ENCODE measurements at places on chromosomes 2 and 18.

- no peak for DNase-seq
These were observed 35.7 kb downstream of the ACVR1C start for GRCh38 chr2:157592948-157593347.

- no peak for DNase-seq
These were observed 975.1 kb downstream of the BCL11A start for GRCh38 chr2:59578349-59578748.

DNA sequence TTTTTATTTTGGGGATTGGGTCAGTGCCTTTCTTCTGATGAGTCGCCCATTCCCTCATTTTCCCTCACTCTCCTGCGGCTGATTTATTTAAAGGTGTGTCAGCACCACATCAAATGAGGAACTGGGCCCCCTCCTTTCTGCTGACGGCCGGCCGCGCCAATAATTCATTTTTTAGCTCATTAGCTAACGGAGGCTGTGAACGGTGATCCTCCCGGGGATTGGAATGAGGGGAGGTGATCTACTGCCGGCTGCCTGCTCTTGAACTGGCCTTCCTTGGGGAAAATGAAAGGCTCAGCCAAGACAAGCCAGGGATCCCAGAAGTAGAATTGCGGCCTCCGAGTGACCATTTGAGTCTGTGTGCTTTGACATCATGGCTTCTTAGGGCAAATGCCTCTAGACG lies 54.2 kb downstream of the GBX2 start:
- no peak for DNase-seq

- DNase-seq = no peak
These were observed 1223.5 kb upstream of the FAM98A start for GRCh38 chr2:34822616-34823015.

- DNase-seq = no peak
These were observed 53.1 kb downstream of the CWC22 start for GRCh38 chr2:179954026-179954425.

GRCh38 chr2:21256006-21256405 lies 132.2 kb downstream of the TDRD15 start:
- no peak for DNase-seq

DNA sequence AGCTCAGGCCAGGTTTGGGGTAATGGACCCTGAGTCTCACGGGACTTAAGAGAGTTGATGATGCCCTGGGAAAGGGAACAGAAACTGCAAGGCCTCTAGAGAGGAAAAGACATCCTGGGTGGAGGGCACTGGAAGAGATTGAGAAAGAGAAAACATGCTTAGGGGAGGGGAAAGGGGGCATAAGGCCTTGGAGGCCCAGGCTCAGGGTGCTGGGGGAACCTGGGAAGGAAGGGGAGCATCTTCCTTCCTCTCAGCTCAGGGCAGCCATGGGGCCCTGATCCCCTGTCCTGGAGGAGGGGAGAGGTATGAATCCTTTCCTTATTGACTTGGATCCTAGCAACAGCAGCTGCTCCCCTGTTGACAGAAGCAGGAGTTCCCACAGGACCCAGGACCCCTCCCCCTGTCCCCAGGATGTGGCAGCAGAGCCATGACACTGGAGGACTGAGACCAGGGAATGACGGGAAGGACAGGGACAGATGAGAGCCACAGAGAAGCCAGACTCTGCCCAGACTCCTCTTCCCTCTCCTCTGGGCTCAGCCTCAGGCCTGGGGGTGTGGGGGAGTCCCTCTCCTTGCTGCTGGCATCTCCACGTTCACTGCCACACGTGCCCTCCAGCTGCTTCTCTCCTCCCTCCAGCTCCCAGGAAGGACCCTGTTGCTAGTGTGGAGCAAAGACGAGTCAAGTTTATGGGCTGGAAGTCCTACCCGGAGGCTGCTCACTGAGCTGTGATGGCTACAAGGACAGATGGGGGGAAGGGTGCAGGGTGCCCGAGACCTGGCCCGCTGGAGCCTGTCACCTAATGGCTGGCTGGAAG lies 815 bp downstream of the GPBAR1 start:
- no peak for DNase-seq

DNA sequence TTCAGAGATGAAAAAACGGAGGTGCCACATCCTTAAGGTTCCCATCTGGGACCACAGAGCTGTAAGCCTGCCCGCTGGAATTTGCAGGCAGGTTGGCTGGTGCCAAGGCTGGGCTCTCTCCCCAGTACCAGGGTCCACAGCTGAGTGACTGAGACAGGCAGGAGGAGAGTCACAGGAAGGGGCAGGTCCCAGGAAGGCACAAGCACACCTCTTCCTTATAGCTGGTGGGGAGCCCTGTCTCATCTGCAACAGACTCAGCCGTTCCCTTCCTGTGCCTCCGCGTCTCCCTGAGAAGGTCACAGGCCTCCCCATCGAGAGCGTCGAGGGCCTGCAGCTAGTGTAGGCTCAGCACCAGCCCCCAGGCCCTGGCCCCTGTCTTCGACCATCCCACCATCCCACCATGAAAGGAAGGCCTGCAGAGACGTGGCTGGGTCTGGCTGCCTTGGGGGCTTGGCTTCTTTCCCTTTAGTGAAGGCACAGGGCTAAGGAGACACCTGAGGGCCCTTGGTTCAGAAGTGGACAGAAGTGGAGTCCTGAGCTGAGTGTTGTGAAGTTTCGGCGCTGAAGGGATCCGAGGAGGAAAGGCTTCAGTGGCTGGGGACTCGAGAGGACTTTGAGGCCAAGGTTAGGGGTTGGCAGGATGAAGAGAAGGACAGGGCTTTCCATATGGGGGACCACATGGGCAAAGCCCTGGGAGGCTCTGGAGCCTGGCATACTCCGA lies 26.8 kb downstream of the GLI2 start:
- peak; percentile 1 for DNase-seq

DNA sequence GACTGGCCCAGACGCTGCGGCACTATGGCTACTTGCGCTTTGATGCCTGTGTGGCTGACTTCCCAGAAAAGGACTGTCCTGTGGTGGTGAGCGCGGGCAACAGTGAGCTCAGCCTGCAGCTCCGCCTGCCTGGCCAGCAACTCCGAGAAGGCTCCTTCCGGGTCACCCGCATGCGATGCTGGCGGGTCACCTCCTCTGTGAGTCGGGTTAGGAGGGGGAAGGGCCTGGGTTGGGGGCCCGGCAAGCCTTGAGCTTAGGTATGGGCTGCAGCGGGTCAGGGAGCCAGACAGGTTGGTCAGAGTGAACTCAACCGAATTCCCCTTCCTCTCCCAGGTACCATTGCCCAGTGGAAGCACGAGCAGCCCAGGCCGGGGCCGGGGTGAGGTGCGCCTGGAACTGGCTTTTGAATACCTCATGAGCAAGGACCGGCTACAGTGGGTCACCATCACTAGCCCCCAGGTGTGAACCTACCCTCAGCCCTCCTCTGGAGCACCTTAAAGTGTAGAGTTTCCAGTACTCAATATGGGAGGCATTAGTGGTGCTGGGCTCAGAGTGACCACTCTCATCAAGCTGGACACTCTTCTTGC lies 4.9 kb downstream of the ZNF513 start:
- no peak for DNase-seq

DNA sequence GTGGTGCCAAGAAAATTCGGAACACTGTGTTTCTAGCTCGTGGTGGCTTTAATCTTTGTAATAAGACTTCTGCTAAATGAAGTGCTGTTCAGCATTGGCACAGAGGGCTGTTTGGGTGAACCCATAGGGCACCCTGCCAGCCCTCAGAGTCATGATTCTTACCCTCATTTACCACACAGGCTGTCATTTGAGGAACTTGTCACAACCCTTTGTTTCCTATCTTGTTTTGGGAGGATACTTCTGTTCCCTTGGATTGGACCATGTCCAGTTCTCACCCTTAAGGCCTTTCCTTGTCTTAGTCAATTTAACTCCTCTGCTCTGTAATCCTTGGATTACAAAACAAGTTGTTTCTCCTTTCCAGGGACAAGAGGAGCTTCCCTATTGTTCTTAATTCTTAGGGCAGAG lies 225.7 kb downstream of the MTX2 start:
- DNase-seq = no peak

GRCh38 chr2:119158563-119159347 lies at the start of gene C1QL2:
Gene C1QL2, minus strand, starts transcription at chr2:119158751. Its CDS starts 482 bp downstream, at chr2:119158269.
- peak; percentile 32 for DNase-seq

DNA sequence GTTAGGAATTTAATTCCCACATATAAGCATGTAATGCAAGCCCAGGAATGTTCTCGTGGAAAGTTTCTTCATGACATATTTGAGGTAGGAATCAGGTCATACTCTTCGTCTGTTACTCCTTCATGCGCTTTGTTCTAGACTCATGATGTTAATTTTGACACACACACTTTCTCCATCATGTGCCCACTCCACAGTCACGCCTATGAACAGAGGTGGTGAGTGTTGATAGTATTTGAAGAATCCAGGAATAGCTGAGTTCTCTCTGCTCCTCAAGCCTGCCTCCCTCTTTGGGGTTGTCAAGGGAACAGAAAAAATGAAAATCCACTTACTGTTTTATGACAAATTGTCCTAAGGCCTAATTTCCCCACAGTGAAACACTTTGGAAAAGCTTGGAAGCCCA lies 117.3 kb upstream of the SERPINE2 start:
- DNase-seq = no peak

GRCh38 chr18:29912351-29912750 lies 1130.2 kb downstream of the DSC3 start:
- no peak for DNase-seq

DNA sequence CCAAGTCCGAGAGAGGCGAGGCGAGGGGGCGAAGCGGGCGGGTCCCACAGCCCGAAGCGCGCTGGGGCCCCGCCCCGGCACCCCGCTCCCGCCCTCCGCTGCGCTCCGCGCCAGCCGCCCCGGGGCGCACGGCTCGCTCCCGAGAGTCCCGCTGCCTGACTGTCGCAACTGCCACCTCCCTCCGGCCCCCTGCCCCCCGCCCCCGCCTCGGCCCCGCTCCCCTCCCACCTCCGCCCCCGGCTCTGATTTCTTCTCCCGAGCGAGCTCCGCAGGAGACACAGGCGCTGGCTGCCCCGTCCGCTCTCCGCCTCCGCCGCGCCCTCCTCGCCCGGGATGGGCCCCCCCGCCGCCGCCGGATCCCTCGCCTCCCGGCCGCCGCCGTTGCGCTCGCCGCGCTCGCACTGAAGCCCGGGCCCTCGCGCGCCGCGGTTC lies at the start of gene WNT6:
Gene WNT6, plus strand, starts transcription at position 250 of the 432 bp plus-strand sequence. CDS start 233 bp downstream, outside the sequence.
- peak; percentile 28 for DNase-seq

GRCh38 chr2:29000956-29001355 lies 19.9 kb downstream of the TOGARAM2 start:
- DNase-seq = no peak

- DNase-seq = no peak
These were observed 60.4 kb downstream of the KIAA1328 start for GRCh38 chr18:36889321-36889720.

DNA sequence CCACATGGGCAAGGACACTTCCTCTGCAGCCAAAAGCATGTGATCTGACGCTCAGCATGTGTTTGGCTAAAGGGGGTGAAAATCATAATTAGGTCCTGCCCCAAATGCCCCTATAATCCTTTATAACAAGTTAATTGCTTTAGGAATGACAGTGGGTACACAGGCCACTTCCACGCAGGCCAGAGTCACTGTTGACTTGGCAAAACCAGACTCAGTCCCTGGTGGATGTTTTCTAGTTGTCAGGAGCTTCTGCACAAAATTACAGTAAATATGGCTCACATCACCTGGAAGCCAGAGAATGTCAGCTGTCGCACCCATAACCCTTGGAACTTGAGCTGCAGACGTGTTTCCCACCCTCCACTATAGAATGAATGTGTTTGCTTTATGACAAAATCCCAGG lies 13.3 kb upstream of the PXDN start:
- no peak for DNase-seq

DNA sequence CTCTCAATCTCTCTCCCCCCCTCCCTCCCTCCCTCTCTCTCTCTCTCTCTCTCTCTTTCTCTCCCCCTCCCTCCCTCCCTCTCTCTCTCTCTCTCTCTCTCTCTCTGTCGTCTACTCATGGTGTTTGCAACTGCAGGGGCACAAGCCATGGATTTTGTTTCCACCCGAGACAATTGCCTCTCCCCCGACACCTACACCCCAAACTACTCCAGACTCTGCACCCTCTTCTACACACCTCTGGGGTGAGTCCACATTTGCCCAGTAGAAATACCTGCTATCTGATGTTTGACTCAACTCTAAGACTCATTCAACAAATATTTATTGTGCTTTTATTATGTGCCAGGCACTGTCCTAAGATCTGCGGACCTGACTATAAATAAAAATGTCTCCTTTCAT lies 93.7 kb downstream of the TMEM17 start:
- DNase-seq = no peak

- DNase-seq = no peak
These were observed 95.6 kb downstream of the DYM start for GRCh38 chr18:49364821-49365220.

- DNase-seq = no peak
These were observed 7.8 kb upstream of the RAB12 start for GRCh38 chr18:8601277-8602032.

DNA sequence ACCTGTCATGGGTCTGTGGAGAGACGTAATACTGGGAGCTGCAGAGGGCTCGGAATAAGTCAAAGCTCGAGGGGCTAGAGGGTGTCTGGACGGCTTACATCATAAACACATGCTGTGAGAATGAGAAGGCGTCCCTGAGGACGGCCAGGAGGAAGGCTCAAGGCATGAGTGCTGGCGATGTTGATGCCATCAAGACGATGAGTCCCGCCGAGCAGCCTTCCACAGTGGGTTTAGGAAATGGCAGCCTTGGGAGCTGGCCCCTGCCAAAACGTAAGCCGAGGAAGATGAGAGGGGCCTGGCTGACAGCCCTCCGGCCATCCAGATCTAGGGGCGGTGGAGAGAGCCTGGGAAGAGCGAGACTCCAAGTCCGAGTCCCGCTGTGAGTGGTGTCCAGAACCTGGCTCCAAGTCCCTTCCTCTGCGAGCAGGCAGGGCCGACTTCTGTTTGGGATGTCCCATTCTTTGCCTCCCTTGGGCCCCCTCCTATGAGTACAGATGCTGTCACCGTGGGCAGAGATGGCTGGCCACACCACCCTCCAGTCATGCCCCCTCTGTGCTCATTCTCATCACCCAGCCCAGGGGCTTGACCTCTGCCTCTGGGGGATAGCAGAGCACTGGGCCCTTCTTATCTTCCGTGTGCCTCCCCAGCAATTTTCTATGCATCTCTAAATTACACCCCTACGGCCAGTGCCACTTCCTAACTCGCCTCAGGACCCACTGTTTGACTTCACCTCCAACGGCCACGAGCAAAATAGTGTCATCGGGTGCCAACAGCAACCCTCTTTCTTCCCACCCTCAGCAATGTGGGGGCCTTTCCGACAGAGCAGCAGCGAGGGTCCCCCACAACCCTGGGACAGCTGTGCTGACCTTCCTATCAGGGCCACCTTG lies 175.7 kb downstream of the FAM210A start:
- DNase-seq = no peak

- DNase-seq = no peak
These were observed 31.9 kb downstream of the TFCP2L1 start for GRCh38 chr2:121253021-121253673.

DNA sequence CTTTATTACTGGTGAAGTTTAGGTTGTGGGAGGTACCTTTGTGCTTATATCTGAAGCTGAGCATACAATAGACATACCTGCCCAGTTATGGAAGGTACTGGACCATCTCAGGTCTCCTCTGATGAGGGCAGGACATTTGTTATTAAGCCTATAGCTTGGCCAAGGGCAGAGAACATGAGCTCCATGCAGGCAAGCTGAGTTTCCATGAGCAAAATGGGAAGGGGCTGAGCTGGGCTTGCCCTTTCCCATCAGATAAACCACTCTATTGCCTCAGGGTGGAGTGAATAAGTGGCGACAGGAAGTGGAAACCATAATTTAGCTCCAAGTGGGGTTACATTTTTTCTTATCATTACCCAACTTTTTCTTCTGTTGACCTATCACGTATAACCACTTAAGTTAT lies 39.9 kb upstream of the EML6 start:
- DNase-seq = no peak
